ENCODE measurements at places on chromosomes 6 and 20. TPM values are rescaled to one million over a fixed set of nuclear protein-coding genes. Genes with fewer than 3 reads are reported as not detected.
A peak's percentile ranks its signal among the peaks of the same experiment; 100 is the strongest.

DNA sequence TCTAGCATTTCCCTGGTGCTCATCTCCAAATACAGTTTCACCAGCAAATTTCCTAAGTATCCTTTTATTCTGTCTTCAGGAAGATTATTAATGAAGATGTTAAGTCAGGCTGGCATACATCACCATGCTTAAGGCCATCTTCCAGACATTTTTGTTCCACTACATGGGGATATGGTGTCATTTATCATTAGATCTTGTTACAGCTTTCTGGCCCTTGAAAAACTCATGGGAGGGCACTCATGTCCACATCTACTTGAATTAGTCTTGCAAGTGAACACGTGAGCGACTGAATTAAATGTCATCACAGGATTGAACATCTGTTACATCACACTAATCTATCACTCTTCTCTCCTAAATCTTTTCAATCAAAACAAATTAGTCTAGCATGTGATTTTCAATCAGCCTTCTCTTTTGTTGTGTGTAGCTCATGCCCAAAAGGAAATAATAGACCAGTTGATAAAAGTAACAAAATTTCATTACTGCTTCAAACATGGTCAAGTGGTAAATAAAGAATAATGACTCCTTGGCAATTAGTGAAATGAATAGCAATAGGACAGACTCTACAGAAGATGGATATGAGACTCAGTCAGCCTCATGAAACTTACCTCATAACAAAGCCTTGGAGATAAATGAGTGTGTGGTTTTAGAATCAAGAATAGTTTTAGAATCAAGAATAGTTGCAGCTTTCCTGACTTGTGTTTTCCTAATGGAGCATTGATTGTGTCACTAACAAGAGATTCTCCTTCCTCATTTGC is 80.5 kb downstream of the MTFR2 start:
- no peaks in the 10 kb centered on the region for H3K4me1 ChIP-seq
- H3K27me3 ChIP-seq, result no peaks in the 10 kb centered on the region
- H3K36me3 ChIP-seq, result no peaks in the 10 kb centered on the region
- DNase-seq, result no peak
- H3K4me3 ChIP-seq, result no peak overlapping the region
- H3K27ac ChIP-seq, result no peak overlapping the region

- no peaks in the 10 kb centered on the region for H3K27me3 ChIP-seq
- no peak overlapping the region for H3K4me3 ChIP-seq
- no peaks in the 10 kb centered on the region for H3K4me1 ChIP-seq
- H3K36me3 ChIP-seq, result no peaks in the 10 kb centered on the region
- DNase-seq, result peak; percentile 46
- no peak overlapping the region for H3K27ac ChIP-seq
Observed at GRCh38 chr20:63442100-63442493, 30.4 kb downstream of the KCNQ2 start.

DNA sequence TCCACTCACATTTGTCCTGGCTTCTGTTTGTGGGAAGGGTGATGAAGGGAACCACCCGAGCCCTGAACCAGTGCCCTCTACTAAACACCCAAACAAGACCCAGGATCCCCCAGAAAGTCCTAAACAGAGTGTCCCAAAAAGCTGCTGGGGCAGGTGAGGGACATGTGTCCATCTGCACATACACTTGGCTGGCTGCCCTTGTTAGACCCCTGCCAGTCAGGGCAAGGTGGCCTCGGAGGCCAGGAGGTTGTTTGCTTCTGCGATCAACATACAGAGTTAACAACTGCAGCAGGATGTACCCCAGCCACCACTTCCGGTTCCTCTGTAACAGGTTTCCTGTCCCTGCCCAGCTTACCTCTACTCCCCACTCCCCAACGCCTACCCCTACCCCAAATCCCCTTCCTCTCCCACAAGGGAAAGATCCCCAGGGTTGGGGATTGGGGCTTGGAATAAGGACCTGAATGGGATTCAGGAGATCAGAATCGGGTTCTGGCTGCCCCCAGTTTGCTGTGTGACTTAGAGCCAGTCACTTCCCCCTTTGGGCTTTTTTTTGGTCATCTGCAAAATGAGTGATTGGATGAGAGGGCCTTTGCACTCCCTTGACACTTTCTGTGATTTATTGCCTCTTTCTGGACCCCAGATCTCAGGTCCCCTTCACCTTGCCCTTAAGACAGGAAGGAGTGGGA is 13.9 kb downstream of the DEF6 start:
- peaks cover 8% of the 10 kb centered on the region for H3K36me3 ChIP-seq
- H3K27ac ChIP-seq, result 0 out of 2 replicates have a peak overlapping the region, but pooled peaks have one; percentile 8
- DNase-seq, result no peak

DNA sequence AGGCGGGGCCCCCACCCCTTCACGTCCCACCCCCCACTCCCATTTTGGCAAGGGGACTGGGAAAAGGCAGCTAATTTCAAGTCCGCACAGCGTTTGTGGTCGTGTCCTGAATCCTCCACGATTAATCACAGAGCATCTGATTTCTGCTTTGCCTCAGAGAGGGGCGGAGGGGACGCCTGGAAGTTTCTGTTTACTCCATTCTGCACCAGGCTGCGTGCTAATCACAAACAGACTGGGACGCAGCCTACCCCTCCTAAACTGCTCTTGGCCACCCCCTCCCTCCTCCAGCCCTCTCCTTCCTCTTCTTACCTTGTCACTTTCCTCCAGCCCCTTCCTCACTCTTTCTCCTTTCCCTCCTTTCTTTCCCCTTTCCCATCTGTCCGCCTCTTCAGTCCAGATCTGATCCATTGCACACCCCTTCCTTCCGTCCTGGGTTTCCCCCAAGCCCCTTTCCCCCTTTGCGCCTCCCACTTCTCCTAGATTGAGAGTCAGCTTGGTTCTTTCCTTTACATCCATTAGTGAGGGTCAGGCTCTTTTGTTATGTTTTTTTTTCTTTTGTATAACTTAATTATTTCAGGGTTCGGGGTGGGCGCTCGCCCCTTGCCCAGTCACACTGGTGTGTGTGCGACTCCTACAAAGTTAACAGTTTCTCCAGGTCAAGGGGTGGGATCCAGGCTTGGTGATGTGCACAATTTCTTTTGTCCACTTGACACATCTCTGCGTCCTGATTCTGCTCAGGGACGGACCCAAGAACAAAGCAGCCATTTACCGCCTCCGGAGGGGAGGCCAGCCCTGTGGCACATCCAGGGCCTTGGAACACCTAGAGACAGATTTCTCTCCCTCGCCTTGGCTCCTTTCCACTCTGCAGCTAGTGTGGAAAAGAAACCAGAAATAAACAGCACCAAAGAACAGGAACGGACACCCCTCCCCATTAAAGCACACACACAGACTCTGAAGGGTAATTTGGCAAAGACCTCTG is 520 bp upstream of the RIPOR3 start:
- H3K27me3 ChIP-seq, result no peaks in the 10 kb centered on the region
- peaks cover 7% of the 10 kb centered on the region for H3K4me1 ChIP-seq
- no peak overlapping the region for H3K4me3 ChIP-seq
- H3K36me3 ChIP-seq, result no peaks in the 10 kb centered on the region
- H3K27ac ChIP-seq, result no peak overlapping the region

- no peak overlapping the region for H3K27ac ChIP-seq
- no peaks in the 10 kb centered on the region for H3K27me3 ChIP-seq
- H3K4me3 ChIP-seq, result no peak overlapping the region
- H3K4me1 ChIP-seq, result no peaks in the 10 kb centered on the region
Observed at GRCh38 chr20:40770564-40771307, 81.7 kb upstream of the MAFB start.

- H3K4me3 ChIP-seq, result peak overlapping the region; percentile 96
- peaks cover 33% of the 10 kb centered on the region for H3K36me3 ChIP-seq
- H3K27ac ChIP-seq, result peak overlapping the region; percentile 83
- no peaks in the 10 kb centered on the region for H3K27me3 ChIP-seq
Observed at GRCh38 chr20:35663516-35664465, 909 bp downstream of the CPNE1 start.

DNA sequence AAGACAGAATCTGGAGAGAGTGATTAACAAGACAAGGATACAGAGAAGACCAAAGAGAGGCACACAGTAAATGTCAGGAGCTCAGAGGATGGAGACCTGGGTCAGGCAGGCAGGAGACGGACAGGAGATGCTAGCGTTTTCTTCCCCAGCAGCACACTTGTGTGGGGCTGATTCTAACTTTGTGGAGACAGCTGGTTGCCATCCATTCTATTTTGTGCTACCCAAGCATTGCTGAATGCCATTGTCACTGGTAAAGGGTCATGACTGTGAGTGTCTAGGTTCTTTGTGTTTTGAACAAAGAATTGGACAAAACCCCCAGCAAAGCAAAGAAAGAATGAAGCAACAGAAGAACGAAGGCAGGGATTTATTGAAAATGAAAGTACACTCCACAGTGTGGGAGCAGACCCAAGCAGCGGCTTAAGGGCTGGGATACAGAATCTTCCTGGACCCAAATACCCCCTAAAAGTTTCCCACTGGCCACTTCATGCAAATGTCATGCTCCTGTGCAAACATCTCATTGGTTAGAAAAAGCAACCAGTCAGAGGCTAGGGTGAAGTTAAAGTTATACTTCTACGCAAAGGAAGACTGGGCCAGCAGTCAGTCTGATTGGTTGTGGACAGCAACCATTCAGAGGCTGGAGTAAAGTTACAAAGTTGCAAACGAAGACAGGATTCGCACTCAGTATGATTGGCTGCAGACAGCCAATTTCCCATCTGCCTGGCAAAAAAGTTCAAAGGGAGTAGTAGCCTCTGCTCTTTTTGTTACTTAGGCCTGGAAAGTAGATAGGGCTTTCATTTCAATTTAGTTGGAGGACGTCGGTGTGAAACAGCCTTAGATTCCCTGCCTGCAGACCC is 17.5 kb downstream of the PTK7 start:
- no peak for DNase-seq
- no peaks in the 10 kb centered on the region for H3K27me3 ChIP-seq
- no peak overlapping the region for H3K27ac ChIP-seq
- H3K4me1 ChIP-seq, result peaks cover 27% of the 10 kb centered on the region
- no peaks in the 10 kb centered on the region for H3K36me3 ChIP-seq

The HBS1L gene
- total RNA-seq, result 69.6 TPM

The FRK gene
- total RNA-seq, result not detected

The GRM1 gene
- 0.40 TPM for total RNA-seq
